CD4-positive, alpha-beta T cell treated with Interleukin-4 for 4 hours (primary cell): ENCODE measurements at places on chromosomes 11 and 22.

DNA sequence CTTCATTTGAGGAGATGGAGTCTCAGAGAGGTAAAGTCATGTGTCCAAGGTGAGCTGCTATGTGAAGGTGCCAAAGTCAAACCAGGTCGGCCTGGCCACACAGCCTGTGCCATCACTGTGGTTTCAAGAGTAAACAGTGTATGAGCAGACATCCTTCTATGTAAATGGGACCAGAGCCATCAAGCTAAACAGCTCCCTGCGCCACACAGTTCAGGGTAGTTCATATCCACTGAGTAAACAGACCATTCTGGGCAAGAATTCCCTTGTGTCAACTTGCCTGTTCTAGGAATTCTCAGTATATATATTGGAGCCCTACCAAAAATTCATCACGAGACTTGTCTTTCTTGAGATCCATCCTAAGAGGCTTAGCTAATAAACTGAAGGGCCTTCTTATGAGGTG lies 77.5 kb downstream of the AMOTL1 start:
- no peak for DNase-seq

- no peak for DNase-seq
Observed at GRCh38 chr11:39239553-39239952, 2219.9 kb downstream of the LRRC4C start.

- no peak for DNase-seq
Observed at GRCh38 chr11:15967966-15968365, 388.4 kb downstream of the SOX6 start.

DNA sequence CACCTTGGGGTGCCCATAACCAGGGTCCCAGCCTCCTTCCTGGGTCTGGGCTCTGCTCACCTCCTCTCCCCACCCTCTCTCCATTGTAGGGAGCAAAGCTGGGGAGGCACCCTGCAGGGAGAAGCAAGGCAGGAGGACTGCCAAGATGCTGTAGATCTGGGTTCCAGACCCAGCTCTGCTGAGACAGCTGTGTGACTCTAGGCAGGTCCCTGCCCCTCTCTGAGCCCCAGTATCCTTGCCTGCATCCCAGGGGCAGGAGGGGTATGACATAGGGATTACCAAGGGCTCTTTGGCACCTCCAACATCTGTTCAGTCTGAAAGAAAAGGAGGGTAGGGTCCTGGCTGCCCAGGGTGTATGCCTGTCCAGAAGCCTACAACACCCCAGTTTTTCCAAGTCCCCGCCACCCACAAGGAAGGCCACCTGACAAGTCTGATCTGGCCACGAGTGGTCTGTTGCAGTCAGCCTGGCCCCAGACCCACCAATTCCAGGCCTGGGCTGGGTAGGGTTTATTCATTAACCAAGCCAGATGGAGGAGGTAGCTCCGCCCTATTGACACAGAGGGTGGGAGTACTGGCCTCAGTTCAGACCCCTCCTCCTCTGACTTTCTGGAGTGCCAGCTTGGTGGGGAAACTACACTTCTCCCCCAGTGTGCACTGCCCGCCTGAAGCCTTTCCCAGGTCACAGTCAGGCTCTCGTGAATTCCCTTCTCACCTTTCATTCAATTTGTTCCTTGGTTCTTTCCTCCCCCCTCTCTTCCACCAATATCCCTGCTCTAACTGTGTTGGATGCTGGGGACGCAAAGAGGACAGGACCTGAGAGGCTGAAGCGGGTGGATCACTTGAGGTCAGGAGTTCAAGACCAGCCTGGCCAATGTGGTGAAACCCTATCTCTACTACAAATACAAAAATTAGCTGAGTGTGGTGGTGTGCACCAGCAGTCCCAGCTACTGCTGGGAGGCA lies 15.0 kb downstream of the STARD10 start:
- no peak for DNase-seq

DNA sequence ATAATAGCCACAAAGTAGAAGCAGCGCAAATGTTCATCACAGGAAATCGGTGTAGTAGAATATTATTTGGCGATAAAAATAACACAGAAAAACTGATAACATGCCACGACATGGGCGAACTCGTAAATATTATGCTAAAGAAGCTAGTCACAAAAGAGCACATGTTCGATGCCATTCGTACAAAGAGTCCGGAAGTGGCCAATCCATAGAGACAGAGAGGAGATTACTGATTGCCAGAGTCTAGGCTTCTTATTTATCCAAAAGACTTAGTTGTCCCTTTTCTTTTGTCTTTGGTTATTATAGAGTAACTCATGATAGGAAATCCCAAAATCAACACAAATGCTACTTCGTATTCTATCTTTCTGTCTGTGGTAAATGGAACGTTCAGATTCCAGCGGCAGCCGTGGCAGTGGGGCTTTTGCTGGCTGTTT lies 56.5 kb downstream of the MED15 start:
- DNase-seq = no peak

DNA sequence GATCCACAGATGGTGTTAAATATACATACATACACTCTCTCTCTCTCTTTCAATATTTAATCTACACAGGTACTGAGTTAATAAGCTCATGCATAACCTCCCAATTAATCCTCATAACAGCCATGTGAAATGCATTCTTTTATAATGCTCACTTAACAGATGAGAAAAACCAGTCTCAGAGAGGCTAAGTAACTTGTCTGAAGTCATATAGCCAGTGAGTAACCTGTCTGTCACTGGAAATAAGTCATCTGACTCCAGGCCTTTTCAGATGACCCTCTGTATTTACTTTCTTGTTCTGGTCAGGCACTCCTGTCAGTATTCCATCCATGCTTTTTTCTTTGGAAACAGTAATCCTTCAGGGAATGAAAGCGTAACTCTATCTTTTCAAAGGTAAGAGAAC lies 594.0 kb upstream of the TENM4 start:
- no peak for DNase-seq

DNA sequence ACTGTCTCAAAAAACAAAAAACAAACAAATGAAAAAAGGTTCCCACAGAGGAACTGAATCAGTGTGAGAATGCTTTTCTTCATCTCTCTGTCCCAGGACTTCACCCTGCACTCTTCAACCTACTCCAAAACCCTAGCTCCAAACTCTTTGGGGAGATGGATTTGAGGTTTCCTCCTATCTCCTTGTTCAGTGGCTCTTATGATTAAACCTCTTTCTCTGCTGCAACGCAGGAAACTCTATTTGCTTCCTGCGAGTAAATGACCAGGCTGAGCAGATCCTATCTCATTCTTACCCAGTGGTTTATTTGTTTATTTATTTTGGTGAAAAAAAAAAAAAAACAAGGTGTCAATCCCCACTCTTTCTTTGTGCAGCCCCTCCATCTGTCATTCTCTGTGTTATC lies 12.0 kb downstream of the SLC6A5 start:
- no peak for DNase-seq

DNA sequence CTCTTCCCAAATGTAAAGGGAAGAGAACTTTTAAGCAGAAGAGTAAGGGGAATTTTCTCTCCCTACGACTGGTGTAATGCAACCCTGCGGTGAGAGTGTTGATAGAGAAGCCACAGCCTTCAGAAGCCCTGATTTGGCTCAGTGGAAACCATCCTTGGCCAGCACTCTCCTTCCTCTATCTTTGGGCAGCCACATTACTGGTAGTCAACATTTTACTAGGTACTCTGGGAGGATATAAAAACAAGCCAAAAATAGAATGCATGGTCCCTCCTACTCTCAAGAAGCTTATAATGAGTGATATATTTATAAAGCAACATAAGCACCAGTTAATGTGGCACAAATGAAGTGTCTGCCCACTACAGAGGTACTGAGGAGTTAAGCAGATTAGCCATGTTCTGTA lies 201.8 kb upstream of the NCAM1 start:
- no peak for DNase-seq

GRCh38 chr11:78940500-78941225 lies 366.0 kb upstream of the NARS2 start:
- no peak for DNase-seq

GRCh38 chr11:124934862-124935547 lies 842 bp downstream of the HEPACAM start:
- no peak for DNase-seq

GRCh38 chr22:38872831-38873248 lies 824 bp upstream of the CBX6 start:
- no peak for DNase-seq

DNA sequence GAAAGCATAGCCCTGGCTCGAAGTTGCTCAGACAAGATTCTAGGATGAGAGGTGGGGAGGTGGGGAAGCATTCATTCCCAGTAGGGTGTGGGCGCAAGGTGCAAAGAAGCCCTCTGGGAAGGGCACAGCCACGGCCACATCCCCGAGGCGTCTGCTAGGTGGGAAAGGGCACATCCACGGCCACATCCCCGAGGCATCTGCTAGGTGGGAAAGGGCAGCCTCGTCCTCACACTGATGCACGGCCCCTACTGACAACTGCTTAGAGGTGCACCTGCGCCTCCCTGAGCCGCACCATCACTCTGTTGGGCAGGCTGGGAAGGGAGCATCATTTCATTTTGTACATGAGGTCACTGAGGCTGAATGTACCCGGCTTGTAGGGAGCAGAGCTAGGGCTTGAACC lies 94.6 kb upstream of the PITPNB start:
- DNase-seq = no peak

- no peak for DNase-seq
Observed at GRCh38 chr11:134516529-134516928, 104.5 kb upstream of the B3GAT1 start.

- peak; percentile 21 for DNase-seq
Observed at GRCh38 chr22:46044621-46045458, 67.9 kb upstream of the WNT7B start.
